ENCODE measurements at places on chromosomes 4 and X.

DNA sequence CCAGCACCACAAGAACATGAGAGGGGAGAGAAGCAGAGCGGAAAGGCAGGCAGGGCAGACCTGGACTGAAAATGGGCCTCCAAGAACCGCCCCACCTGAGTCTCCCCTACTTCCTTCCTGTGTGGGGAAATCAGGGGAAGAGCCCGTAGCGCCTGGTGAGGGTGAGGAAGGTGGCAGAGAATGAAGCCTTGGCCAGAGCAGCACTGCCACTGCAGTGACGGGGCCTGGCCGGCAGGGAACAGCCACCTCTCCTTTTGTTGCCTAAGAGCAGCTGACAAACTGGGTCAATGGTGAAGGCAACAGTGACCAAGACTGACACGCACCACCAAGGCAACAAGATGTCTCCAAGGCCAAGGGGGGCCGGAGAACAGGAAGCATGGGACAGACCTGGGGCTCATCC lies 58.4 kb upstream of the CBR4 start:
- DNase-seq = no peak

DNA sequence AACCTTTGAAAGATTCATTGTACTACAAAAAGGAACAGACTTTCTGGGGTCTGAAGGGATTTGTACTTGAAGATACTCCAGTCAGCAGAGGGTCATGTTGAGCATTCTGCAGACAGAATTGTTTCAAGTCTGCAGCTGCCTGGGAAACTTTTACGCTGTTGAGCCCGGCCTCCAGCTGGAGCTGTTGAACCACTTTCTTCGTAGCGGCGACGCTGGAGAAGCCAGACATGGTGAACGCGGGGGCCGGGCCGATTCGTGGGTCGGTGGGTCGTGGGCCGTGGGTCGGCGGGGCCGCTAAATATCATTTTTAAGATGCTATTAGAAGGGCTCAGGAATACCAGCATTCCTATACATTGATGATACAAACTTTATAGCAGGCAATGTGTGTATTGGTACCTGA lies 12.0 kb upstream of the RTL9 start:
- no peak for DNase-seq

DNA sequence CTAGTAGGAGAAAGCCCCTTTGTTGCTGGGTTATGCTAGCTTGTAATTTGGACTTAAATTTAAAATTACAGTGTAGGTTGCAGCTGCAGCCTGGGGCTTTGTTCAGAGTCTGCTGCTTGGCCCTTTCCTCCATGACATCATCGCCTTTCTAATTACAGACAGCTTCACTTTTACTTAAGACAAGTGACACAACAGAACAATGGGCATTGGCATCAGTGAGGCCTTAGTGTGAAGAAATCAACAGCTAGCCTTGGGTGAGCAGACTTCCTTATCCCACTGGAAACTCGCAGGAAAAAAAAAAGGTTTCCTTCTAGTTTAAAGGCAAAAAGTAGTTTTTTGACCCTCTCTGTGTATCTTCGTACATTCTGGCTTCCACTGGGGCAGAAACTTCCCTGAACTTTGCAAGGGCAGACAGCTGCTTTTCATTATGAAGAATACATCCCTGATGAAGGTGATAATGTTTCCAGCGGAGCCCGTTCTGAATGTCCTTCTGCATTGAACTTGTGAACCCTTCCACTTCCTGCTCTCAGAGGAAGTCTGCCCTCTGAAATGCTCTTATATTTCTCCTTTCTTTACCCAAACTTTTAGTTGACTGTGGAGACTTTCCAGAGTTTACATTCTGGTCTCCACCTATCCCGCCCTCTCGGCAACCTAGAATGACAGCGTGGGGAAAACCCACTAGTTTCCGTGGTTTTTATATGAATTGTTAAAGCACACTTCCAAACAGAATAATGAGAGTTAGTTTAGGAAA lies 123.2 kb upstream of the FAM9C start:
- DNase-seq = no peak

- no peak for DNase-seq
These were observed 328.4 kb upstream of the INTU start for GRCh38 chr4:127304356-127304755.

DNA sequence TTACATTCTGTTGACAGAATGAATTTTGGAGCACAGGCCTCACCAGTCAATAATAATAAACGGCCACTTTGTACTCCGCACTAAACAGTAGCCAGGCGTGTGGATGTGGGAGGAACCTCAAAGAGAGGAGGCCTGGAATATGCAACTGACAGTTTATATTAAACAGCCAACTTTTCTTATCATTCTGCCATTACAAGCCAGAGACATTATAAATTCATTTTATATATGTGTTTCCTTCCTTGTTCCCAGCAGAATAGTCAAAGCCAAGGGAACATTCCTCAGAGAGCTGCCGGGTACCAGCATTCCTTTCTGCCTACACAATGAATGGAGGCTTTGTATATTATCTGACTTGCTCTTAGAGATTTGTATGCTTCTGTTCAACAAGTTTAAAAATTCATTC lies 436.5 kb upstream of the FTHL17 start:
- DNase-seq = no peak

DNA sequence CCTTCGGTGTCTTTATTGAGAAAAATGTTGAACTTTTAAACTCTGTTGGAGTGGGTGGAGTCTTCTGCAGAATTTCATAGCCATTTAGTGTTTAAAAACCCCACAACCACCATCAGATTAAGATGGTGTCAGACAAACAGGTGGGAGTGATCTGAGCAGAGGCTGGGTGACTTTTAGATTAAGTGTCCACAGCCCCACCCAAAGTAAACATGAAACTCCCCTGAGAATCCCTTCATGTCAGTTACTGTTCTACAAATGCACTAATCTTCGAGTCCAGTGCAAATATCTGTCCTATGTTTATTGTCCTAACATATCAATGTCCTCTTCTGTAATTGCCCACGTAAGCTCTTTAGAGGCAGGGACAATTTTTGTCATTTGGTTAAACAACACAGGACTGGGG lies 175.6 kb upstream of the RBPJ start:
- DNase-seq = no peak

- DNase-seq = no peak
These were observed 96.1 kb downstream of the REELD1 start for GRCh38 chr4:146310319-146311021.

- DNase-seq = no peak
These were observed 85.6 kb downstream of the CPE start for GRCh38 chr4:165464376-165464775.

- no peak for DNase-seq
These were observed 434 bp downstream of the CXCL3 start for GRCh38 chr4:74038086-74038424.

GRCh38 chr4:11428899-11429698 lies 405 bp upstream of the HS3ST1 start:
- no peak for DNase-seq

DNA sequence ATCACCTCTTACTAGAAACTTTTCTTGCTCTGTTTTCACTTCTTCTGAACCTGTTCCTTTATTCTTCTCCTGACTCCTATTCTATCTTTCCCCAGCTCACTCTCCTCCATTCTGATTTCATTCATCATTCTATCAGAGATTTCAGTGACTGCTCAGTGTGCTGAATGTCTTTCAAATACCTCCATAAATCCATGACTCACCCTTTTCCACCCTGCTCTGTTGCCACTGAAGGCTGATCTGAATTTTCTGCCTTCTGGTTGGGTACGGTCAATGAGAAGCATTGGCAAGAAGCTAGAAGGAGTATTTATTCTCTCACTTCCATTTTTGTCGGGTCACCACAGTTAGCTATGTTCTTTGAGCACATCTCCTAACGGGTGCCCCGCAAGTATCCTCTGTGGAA lies 265.9 kb downstream of the CBLL2 start:
- no peak for DNase-seq

DNA sequence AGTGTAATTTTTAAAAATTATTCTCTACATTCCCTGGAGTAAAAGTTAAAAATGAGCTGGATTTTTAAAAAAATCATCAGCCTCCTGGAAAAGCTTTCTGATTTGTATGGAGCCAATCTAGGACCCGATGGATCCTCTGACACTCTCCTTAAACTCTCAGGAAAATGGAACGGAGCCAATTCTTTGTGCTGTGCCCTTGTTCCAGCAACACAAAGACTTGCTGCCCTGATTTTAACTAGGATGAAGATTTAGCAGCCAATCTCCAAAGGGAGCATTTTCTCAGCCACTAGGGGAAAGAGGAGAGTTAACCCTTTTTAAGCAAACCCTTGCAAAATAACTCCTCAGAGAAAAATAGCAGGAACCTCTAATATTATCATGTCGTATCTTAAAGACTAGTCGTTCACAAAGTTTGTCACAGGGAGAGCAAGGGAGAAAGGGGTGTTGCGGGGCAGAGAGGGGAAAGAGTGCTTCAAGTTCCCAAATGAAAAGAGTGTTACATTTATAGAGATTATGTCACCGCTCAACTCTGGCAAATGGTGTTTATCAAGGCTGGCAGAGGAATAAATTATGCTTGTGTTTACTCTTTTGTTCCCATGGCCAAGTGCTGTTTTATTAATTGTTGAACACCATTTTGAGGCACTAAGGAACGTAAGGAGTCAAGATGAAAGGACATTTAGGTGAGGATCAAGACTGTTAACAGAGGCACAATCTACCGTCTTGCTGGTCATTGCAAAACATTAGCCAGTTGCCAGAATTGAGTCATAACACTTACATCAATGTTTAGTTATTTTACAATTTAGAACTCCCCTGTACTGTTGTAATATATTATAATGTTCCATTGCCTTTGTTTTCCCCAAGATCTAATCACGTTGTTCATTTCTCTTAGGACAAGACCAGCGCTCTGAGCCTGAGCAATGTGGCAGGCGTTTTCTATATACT lies 250.7 kb downstream of the THOC2 start:
- DNase-seq = no peak

DNA sequence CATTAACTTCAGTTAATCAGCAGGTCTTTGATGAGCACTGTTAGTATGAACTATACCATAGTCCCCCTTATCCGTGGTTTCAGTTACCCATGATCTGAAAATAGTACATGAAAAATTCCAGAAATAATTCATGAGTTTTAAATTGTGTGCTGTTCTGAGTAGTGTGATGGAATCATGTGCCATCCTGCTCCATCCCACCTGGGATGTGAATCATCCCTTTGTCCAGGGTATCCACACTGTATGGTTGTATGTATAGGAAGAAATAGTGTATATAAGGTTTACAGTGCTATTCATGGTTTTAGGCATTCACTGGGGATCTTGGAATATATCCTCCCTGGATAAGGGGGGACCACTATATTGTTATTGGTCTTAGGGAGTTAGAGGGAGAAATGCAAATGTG lies 24.5 kb downstream of the ARHGAP10 start:
- no peak for DNase-seq

GRCh38 chrX:13899607-13900006 lies 82.7 kb upstream of the GPM6B start:
- no peak for DNase-seq

GRCh38 chrX:23052324-23052723 lies 52.6 kb downstream of the DDX53 start:
- DNase-seq = no peak

GRCh38 chr4:150581056-150581605 lies 820 bp upstream of the MAB21L2 start:
- no peak for DNase-seq

- DNase-seq = no peak
These were observed 73.3 kb downstream of the PRPS1 start for GRCh38 chrX:107701493-107702121.

DNA sequence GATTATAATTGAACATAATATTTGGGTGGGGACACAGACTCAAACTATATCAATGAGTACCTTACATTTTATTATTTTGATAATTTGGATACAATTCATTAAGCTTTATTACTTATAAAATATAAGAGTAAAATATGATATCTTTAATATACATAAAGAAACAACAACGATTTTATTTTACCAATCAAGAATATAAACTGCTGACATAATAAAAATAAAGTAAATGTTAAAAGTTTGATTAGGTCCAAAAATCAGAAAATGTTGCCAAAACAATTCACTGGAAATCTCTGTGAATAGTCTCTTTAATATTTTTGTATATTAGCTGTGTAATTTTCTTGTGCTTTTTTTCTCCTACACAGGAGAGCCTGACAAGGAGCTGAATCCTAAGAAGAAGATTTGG lies 21.4 kb downstream of the GIMD1 start:
- no peak for DNase-seq

GRCh38 chr4:2357821-2358745 lies 60.4 kb downstream of the ZFYVE28 start:
- DNase-seq = no peak

GRCh38 chrX:26871967-26872366 lies 591.2 kb downstream of the PPP4R3C start:
- DNase-seq = no peak

GRCh38 chrX:23838953-23839352 lies 56.0 kb downstream of the SAT1 start:
- no peak for DNase-seq

- no peak for DNase-seq
These were observed 177.2 kb downstream of the GABRG1 start for GRCh38 chr4:45946699-45947098.

Measured in stimulated activated CD8-positive, alpha-beta memory T cell treated with anti-CD3 and anti-CD28 coated beads, Interleukin-15, amount 100 ng/mL, for 4 hours (primary cell).